ENCODE measurements at places on chromosomes 13 and 19. TPM values are rescaled to one million over a fixed set of nuclear protein-coding genes. Genes with fewer than 3 reads are reported as not detected.

TPTE2 gene
- not detected for total RNA-seq

ZNF100 gene
- total RNA-seq = 3.5 TPM

RLN3 gene
- not detected for total RNA-seq

POU4F1 gene
- total RNA-seq = 0.08 TPM

SHISA7 gene
- total RNA-seq = not detected

FUT6 gene
- total RNA-seq = 56.9 TPM

UBE2S gene
- total RNA-seq = 76.4 TPM

HSPB6 gene
- 2.6 TPM for total RNA-seq

CEACAM4 gene
- total RNA-seq = 0.24 TPM

Measured in esophagus mucosa (tissue), 1 donor.